HuH-7.5 (cell line): ENCODE measurements at places on chromosomes 11 and 22.
A peak's percentile ranks its signal among the peaks of the same experiment; 100 is the strongest.

GRCh38 chr11:25566298-25567200 lies 765.4 kb upstream of the ANO3 start:
- DNase-seq = no peak

GRCh38 chr11:105697291-105697690 lies 87.4 kb downstream of the GRIA4 start:
- DNase-seq = no peak

- peak; percentile 95 for DNase-seq
Observed at GRCh38 chr11:68312117-68312779, at the start of gene LRP5. LRP5 (plus strand) TSS chr11:68312591; CDS start chr11:68312715, 124 bp downstream.

DNA sequence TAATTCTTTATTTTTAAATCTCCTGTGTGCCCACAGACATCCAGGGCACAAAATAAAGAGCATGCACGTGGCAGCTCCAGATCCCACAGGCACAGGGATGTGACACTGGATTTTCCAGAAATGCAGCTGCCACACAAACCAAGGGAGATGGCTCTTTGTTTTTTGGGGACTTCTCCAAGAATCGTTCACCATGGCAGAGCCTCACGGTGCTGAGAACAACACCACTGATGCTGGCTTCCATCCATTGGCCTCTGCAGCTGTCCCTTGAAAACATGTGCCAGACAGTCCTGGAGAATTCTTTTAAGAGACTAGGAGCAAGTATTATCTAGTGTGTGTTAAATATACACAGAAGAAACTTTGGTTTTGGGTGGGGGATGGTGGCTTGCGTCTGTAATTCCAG lies 108.4 kb upstream of the SLC22A12 start:
- DNase-seq = no peak

DNA sequence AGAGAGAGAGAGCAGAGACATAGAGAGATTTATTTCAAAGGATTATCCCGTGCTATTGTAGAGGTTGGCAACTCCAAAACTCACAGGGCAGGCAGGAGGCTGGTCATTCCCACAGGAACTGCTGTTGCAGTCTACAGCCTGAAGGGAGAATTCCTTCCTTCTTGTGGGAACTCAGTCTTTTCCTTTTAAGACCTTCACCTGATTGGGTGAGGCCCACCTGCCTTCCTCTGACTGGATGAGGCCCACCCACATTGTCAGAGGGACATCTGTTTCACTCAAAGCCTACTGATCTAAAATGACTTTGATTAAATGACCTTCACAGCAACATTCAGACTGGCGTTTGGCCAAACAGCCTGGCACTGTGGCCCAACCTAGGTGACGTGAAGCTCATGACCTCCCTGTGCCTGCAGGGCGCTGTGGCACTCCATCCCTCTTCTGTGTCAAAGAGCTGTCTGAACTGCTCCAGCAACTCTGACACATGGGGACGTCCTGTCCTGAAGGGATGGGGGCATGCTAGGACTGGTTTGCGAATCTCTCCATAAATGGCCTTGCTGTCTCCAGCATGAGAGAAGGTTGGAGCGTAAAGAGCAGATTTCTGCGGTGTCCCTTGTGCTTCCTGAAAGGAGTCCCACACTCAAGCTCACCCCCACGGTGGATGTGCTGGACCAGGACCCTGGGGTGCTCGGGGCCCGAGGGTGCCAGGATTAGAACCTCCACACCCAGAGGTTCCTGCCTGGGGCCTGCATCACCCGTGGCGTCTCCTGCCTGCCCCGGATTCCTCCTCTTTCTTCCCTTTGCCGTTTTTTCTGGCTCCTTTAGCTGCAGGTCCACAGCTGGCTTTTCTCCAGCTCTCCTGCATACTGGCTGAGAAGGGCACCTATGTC lies 20.7 kb downstream of the KRTAP5-5 start:
- no peak for DNase-seq

GRCh38 chr11:134393638-134394037 lies 18.4 kb downstream of the B3GAT1 start:
- peak; percentile 66 for DNase-seq

DNA sequence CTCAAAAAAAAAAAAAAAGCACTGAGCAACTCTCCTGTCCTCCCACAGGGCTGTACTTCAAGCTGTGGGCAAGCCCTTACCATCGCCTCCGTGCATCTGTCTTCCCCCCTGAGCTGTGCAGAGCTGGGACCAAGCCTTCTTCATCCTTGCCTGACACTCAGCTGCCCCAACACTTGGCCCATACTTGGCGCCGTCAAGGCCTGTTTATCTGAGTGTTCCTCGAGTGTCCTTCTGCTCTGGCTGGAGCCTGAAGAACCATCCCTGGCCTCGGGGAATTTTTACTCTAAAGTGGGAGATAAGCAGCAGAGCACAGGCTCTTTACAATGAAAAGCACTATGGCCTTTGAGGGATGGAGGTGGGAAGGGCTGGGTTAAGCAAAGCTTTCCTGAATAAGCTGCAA lies 1.6 kb upstream of the TIRAP start:
- no peak for DNase-seq

DNA sequence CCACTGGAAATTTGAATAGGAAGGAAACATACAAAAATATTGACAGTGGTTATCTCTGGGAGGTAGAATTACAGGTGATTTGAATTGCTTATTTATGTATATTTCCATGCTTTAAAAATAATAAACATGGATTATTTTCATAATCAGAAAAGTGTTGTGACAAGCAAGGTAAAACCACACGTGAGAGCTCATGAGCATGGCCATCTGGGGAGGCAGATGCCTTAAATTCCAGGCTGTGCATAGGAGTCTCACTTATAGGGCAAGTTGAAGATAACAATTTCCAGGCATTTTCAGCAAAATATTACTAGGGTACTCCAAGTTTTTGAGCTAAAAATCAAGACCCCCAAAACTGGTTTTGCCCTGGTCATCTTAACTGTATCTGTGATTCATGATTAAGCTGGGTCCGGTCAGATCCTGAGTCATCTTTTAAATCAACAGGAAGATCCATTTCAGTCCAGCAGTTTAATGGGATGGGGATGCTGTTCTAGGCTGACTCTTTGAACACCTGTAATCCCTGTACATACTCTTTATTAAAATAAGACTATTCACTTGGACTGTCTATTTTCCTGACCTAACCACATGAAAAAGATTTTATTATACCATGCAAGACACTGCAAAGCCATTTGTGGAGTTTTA lies 115.8 kb upstream of the NARS2 start:
- no peak for DNase-seq

DNA sequence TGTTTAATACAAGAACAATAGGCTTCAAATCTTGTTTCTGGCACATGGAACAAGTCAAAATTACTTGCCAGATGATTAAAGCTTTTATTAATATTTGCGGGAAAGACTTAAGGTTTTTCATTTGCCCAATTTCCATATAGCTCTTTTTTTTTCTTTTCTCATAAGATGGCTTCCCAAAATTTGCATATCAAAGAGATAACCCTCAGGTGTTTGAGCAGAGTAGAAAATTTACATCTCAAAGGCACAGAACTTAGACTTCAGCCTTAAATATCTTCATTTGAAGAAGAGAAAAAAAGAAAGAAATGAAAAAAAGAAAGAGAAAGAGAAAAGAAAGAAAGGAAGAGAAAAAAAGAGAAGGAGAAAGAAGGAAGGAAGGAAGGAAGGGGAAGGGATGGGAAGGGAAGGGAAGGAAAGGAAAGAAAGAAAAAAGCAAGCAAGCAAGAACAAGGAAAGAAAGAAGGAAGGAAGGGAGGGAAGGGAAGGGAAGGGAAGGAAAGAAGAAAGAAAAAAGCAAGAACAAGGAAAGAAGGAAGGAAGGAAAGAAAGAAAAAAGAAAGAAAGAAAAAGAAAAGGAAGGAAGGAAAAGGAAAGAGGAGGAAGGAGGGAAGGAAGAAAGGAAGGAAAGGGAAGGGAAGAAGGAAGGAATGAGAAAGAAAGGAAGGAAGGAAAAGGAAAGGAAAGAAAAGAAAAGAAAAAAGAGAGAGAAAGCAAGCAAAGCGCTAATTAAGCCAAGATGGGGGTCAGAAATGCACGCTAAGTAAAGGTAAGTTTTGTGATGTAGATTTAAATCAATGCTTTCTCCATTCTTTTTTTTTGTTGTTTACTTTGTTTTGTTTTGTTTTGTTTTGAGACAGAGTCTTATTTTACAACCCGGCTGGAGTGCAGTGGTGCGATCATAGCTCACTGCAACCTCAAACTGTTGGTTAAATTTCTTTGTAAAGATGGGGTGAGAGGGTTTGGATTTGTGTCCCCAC lies 20.2 kb upstream of the IFITM3 start:
- DNase-seq = no peak

DNA sequence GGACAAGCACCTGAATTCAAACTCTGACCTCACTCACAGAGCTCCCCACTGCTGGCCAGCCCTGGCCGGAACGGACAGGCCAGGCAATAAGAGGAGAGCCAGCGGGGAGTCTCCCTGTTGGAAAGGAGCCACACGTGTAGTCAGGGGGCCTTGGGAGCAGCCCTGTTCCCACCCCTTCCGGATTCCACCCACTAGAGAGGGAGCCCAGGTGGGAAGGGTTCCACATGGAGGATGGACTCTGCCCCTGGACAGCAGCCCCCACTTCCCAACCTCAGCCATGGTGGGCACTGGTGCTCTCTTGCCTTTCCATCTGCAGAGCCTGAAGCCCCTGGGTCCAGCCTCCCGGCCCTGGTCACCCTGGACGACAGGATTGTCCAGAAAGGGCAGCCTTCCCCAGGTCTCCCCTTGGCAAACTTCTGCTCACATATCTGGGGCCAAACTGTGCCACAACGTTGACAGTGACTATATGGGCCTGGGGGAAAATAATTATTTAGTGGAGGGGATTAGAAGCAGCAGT lies 7.5 kb upstream of the APOBEC3A start:
- DNase-seq = no peak

GRCh38 chr11:35344681-35345574 lies 74.4 kb downstream of the SLC1A2 start:
- DNase-seq = no peak

- peak; percentile 11 for DNase-seq
Observed at GRCh38 chr11:110293389-110293788, 3.0 kb downstream of the RDX start.

DNA sequence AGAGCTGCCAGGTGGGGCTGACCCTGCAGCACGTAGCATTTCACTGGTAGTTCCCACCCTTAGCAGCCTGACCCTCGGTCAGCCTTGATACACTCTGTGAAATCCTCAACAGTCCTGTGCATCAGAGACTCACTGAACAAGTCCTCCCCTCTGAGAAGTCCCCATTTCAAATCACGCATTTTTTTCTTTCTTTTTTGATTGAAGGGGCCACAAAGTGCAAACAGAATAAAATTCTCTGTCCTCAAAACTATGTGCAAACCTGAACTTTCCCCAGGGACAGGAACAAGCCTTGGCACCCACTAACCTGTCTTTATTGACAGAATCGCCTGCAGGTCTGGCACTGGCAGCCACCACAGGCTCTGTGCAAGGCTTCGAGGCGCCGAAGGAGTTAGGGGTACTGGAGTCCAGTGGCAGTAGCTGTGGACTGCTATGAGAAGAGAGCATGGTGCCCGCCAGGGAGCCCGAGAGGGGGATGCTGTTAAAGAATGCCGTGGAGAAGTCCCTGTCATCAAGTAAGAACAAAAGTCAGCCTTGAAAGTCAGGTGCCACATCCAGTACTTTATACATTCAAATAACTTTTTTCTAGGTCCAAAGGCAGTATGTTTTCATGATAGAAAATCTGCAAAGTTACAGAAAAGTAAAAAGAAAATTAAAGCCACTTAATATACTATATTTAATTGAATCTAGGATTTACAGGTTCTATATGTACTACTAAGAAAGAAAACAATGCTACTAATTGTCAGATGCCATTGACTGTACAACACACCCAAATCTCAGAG lies 53.8 kb downstream of the HIRA start:
- DNase-seq = no peak

DNA sequence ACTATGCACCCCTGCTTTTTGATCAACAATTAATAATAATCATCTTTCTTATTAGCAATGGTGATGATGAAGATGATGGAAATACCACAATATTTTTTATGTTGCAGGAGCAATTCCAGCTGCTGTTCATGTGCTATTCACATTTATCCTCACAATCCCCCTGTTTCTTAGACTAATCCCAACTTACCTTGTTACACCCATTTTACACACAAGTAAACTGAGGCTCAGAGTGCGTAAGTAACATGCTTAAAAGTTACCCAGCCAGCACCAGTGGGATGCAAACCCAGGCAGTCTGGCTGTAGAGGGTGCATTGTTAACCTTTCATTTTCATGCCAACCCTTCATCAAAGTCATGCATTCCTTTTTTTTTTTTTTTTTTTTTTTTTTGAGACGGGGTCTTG lies 1.6 kb upstream of the CRYBA4 start:
- DNase-seq = no peak

DNA sequence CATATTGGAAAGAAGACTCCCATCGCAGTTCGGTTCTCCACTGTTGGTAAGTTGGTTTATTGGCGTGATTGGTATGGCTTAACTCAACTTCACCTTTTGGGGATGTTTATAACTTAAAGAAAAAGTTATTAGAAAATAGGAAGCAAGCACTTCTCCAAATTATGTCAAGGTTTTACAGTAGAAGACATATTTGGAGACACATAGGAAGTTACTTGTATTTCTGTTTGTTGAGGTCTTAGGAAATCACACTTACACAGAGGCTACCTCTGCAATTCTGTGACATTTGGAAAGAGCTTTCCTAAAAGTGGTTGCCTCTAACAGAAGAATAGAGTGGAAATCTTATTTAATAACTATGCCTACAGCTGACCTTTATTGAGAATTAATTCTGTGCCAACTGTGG lies 12.3 kb downstream of the CAT start:
- no peak for DNase-seq

DNA sequence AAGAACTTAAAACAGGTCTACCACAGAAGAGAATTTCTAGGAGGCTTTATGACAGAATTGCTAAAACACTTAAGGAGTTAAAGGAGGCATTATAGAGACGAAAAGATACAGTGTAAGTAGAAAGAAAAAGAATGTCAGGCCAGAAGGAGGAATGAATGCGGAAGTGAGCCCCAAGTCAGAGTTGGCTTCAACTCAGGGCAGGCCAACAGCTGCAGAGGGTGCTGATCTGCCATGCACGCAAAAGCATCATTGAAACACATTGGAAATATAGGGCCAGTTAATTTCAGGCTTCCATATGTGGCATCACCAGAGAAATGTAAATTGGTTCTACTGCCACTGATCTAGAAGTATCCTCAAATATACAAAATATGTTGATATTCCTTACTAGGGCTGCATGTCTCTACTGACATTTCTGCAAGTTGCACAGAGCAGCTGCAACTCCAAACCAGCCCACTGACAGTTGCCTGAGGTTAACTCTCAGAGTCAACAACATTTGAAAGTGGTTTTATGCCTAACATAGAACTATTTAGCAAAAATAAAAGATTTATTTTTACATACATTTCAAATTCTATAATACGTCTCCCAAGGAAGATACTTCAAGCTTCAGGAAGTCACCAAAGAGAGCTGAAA lies 324.1 kb downstream of the C11orf87 start:
- no peak for DNase-seq

DNA sequence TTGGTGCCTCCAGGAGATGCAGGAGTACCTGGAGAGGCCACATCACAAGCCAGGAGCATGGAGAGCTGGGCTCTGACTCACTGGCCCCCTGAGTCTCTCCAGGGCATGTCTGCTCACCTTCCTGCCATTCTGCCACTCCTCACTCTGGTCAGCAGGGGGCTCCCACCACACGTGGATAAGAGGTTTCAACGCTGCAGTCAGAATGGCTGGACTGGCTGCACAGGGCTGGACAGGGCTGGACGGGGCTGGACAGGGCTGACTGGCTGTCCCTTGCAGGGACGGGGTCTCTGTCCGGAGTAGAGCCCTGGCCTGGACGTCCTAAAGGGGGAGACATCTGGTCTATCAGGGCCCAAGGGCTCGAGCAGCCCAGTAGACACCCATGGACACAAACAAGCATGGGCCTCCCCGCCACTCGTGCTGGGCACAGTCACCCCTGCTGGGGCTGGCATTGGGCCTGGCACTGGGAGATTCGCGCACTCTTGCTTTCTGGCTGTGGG lies 34.6 kb downstream of the CYTH4 start:
- DNase-seq = peak; percentile 94

- DNase-seq = no peak
Observed at GRCh38 chr11:119205080-119205479, 1.1 kb upstream of the CBL start.
